ENCODE measurements at places on chromosomes 12 and 14. TPM values are rescaled to one million over a fixed set of nuclear protein-coding genes. Genes with fewer than 3 reads are reported as not detected.

Gene CLEC6A
- total RNA-seq = not detected

Gene TAS2R31
- 5.7 TPM for total RNA-seq

Gene RAD51AP1
- total RNA-seq = 5.5 TPM

DNA sequence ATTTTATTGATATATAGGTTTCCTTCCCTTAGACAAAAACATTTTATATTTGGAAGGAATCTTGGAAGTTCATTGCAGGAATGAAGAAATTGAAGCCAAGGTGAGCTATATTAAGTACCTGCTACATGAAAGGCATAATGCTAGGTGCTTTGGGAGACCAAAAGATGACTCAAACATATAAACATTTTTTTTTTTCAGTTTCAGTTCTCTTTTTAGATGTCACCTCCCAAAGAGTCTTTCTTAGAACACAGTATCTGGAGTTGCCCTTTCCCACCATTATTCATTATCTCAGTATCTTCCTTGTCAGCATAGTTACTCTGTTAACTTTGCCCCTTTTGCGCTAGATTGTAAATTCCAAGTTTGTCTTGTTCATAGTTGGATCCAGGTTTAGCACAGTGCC, 1.1 kb downstream of the LIN52 start:
- peaks cover 4% of the 10 kb centered on the region for H3K27me3 ChIP-seq
- peaks cover 3% of the 10 kb centered on the region for H3K4me1 ChIP-seq
- H3K36me3 ChIP-seq = no peaks in the 10 kb centered on the region

GRCh38 chr14:50396631-50397389, at the start of gene CDKL1:
Gene CDKL1 (minus strand): TSS chr14:50396881. CDS start chr14:50395868, 1,013 bp downstream.
- H3K27me3 ChIP-seq = peaks cover 2% of the 10 kb centered on the region
- H3K4me1 ChIP-seq = peaks cover 18% of the 10 kb centered on the region
- H3K27ac ChIP-seq = peak within 1 kb of the TSS; percentile 67
- no peaks in the 10 kb centered on the region for H3K36me3 ChIP-seq
- DNase-seq = peak; percentile 70

DNA sequence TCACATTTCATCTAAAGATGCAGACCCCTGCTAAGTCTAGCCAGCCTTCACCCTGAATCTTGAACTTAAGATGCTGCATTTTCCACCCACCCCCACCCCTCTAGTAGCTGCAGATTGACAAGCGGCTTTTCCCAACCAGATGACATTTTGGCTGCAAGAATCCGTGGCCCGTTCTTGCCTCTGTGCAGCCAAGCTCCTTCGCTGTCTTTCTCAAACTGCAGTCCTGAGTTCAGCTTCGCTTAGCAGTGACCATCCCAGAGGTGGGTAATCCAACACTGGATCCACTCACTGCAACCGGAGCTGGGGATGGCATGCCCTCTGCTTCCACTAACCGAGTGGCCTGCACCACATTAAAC, 765 bp upstream of the NFYB start:
- peak overlapping the region; percentile 79 for H3K27ac ChIP-seq
- H3K27me3 ChIP-seq = peaks cover 2% of the 10 kb centered on the region
- peaks cover 13% of the 10 kb centered on the region for H3K4me1 ChIP-seq
- H3K4me3 ChIP-seq = peak overlapping the region; percentile 75
- no peaks in the 10 kb centered on the region for H3K36me3 ChIP-seq

Data from glutamatergic neuron (in vitro differentiated cells).